COR-L47 (cell line): ENCODE measurements at places on chromosomes 3 and 15.

GRCh38 chr3:156750191-156750873 is 75.8 kb upstream of the LEKR1 start:
- peak; percentile 81 for DNase-seq

GRCh38 chr15:69126054-69126469 is 34.4 kb upstream of the GLCE start:
- DNase-seq = no peak

DNA sequence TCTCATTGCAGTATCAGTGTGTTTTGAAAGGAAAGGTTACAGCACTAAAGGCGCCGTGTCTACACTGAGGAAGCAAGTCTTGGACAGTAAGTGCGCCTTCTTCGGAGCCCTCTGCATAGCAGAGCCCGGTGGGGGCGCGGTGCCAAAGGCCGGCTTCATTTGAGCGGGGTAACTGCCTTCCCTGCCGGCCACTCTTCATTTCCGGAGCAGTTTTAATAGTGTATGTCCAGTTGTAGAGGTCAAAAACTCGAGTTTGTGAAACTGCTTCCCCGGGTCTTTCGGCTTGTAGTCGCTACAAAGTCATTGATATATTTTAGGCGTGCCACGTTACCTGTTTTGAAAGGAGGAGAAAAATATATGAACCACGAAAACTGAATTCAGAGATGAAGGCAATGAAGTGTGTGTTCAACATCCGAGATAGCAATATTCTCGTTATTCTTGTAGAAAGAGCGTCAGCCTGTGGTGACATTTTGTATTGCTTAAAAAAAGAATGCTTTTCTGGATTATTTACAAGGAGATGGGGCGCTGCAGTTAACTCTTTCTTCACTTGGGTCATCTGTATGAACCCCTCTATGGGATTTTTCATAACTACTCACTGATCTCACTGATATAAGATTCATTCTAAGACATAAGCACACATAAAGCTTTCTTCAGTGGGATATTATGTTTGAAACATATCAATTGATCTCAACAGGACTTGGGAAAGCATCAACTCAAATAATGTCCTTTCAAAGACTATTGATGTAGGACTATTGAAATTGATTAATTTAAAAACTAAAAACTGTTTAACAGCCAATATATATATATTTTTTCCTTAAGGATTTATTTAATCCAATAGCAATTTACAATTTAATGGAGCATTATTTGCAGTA is 3.0 kb downstream of the ALCAM start:
- DNase-seq = peak; percentile 75

- no peak for DNase-seq
Observed at GRCh38 chr3:20256144-20256543, 70.1 kb upstream of the SGO1 start.

GRCh38 chr3:15403495-15403894 is 23.8 kb downstream of the METTL6 start:
- DNase-seq = no peak

GRCh38 chr3:88038566-88038965 is 20.2 kb downstream of the CGGBP1 start:
- no peak for DNase-seq

GRCh38 chr15:60371175-60372051 is 26.4 kb downstream of the ANXA2 start:
- peak; percentile 76 for DNase-seq

- no peak for DNase-seq
Observed at GRCh38 chr15:100256101-100256969, 85.4 kb downstream of the ADAMTS17 start.

GRCh38 chr3:74643636-74644035 is 29.2 kb upstream of the CNTN3 start:
- DNase-seq = no peak

- DNase-seq = no peak
Observed at GRCh38 chr3:71001303-71001830, 582.2 kb downstream of the FOXP1 start.

DNA sequence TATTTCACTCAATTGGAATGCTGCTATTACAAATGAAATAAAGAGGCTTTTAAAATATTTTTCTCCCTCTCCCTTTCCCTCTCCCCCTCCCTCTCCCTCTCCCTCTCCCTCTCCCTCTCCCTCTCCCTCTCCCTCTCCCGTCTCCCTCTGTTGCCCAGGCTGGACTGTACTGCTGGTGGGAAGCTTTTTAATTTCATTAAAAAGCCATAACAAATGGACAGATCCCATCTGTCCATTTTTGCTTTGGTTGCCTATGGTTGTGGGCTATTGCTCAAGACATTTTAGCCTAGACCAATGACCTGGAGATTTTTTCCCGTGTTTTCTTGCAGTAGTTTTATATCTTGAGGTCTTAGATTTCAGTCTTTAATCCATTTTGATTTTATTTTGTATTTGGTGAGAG is 107.2 kb upstream of the LRRC3B start:
- DNase-seq = no peak

GRCh38 chr3:8648909-8649741 is 4.5 kb upstream of the SSUH2 start:
- DNase-seq = no peak

- DNase-seq = peak; percentile 15
Observed at GRCh38 chr15:98398056-98398455, 250.3 kb upstream of the IGF1R start.

DNA sequence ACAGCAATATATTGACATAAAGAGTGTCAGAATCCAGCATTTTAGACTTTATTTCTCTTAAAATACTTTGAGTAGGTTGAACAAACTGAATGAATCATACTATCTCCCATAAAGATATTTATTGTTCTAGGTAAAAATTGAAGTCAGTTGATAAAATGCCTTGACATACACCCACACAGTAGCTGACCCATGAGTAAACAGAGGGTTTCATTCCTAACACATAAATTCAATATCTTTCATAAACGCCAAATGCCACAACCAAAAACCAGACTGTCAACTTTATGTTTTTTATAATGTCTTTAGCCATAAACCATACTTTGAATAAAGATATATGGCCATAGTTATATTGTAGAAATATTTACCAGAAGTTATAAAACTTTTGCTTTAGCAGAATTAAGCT is 742.4 kb downstream of the NAALADL2 start:
- DNase-seq = no peak

DNA sequence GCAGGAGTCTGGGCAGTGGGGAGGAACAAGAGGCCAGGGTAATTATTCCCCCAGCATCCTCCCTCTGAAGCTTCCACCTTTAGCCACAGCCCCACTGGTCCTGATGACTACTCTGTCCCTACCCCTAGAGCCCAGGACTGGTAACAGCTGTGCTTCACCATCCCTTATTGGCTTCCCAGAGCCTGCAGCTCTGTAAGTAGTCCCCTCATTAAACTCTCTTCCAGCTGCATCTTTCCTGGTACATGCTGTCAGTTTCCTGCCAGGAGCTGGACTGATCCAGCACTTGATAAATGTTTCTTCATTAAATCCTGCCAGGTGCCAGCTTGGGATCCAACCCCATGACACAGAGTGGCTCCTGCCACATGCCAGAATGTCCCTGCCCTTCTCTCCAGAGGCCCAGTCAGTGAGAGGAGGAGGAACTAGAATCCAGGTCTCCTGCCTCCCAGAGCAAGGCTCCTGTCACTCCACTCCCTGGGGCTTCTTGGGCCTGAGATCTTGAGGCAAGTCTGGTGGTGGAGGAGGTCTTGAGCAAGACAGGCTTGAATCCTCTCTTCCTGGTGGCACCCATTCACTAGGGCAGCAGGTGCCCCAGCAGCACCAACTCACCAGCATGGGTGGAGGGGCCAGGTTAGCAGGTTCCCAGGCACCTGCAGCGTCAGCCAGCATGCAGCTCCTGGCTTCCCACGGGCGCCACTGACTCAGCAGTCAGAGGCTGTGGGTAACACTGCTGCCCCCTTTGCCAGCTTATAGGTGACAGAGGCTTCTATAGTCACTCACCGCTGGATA is 27.6 kb downstream of the FBXW12 start:
- no peak for DNase-seq

GRCh38 chr3:7843441-7843840 is 658.2 kb upstream of the LMCD1 start:
- DNase-seq = no peak

DNA sequence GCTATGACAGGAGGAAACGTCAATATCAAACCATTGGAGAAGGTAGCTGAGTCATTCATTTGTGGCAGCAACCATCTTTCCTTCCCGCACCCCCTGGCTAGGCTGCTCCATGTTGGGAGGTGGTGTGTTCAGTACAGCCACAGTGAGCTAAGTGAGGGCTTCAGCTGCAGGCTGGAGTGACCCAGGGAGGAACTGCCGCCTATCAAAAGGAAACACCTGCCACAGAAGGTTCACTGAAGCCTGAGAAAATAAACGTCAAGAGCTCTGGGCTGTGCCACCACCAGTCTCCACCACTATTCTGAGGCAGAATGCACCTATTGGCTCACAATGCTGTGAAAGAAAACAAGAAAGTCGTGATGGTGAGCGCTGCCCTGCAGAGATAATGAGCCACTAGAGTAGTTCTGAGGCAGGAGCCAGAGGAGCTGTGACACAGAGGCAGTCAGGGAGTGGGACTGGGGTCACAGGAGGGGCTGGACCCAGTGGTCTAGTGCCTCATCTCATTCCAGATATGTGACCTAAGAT is 34.8 kb upstream of the CD47 start:
- peak; percentile 97 for DNase-seq

GRCh38 chr3:187746059-187746441 is 782 bp upstream of the BCL6 start:
- no peak for DNase-seq

DNA sequence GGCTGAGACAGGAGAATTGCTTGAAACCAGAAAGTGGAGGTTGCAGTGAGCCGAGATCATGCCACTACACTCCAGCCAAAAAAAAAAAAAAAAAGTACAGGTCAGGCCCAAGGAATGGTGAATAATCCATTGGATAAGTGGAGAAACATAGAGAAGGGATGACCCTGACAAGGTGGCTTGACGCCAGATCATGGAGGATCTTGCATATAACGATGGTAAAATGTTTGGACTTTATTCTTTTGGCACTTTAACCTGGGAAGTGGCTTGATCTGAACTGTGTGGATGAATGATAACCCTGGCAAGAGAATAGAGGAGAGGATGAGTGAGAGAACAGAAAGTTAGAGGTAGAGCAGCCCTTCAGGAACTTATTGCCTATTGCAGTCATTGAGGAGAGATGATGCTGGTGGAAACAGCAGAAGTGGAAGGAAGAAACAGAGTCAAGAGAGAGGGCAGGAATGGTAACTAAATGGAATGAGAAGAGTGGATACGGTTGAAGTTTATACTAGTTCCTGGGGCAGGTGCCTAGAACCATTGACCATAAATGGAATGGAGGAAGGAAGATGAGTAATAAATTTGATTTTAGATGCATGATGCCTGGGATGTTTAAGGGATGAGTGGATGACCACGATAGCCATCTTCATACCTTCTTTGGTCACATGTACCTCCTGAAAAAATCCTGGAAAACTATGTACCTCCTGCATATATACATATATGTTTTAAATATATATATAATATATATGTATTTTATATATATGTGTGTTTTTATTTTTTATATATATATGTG is 57.8 kb downstream of the BLM start:
- no peak for DNase-seq

DNA sequence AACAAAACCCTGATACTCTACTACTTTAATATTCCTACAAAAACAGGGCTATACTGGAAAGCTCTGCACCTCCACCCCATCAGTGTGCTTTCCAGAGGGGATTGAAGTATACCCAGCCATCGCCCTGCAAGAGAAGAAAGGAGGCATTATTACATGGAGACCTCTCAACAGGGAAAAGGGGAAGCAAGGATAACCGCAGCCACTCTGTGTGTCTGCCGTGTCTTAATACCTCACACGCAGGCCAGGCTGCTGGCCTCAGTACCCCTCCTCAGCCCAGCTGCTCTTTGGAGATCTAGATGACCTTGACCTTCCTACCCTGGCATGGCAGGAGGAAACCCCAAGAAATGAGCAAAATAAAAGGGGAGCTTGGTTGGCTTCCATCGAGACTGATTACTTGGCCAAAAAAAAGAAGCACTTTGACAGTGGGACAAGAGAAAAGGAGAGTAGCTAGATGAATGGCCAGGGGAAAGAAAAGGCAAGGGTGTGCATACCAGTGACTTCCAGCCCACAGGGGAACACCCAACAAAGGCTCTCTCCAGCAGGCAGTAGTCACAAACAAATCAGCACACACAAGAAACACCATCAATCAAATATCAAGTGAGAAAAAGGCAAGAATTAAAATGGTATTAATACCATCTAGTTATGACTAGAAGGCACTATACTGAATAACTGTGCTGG is 129.4 kb downstream of the STT3B start:
- no peak for DNase-seq

GRCh38 chr3:14147066-14147435 is 22.2 kb downstream of the TMEM43 start:
- no peak for DNase-seq

GRCh38 chr3:177337541-177338331 is 140.5 kb upstream of the TBL1XR1 start:
- DNase-seq = no peak

GRCh38 chr3:149339931-149340309 is 6.5 kb upstream of the TM4SF18 start:
- DNase-seq = peak; percentile 75

DNA sequence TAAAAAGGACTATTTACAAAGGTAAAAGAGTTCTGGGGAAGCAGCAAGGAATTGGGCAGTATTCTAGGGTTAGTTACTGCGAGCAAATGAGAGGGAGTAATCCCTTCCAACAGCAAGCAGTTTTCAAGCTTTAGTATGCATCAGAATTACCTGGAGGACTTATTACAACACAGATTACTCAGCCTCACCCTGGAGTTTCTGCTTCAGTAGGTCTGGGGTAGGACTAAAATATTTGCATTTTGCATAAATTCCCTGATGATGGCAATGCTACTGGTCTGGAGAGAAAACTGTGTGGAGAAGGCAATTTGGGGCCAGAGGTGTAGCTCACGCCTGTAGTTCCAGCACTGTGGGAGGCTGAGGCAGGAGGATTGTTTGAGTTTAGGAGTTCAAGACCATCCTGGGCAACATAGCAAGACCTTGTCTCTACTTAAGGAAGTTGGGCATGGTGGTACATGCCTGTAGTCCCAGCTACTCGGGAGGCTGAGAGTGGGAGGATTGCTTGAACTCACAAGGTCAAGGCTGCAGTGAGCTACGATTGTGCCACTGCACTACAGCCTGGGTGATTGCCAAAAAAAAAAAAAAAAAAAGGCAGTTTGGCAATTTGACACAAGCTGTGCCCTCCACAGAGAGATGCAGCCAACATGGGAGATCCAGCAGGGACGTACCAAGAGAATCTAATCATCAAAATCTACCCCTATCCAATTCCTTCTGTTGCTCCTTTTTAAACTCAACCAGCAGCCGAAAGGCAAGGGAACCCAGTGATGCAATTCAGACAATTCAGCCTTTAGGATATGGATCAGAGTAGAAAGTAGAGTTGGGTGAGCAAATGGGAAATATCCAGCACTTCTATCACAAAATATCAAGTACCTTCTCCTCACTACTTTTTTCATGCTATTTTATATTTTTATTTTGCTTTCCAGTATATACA is 27.1 kb upstream of the AP4E1 start:
- DNase-seq = no peak

GRCh38 chr3:129230311-129231019 is 18.9 kb upstream of the COPG1 start:
- no peak for DNase-seq

- peak; percentile 60 for DNase-seq
Observed at GRCh38 chr3:49007771-49008528, 759 bp downstream of the WDR6 start.
